Stimulated activated CD8-positive, alpha-beta memory T cell treated with anti-CD3 and anti-CD28 coated beads, Interleukin-7, amount 100 ng/mL, for 48 hours (primary cell): ENCODE measurements at places on chromosomes 12 and 14.

- DNase-seq, result no peak
Measured at GRCh38 chr14:103093856-103094405, 594 bp upstream of the EXOC3L4 start.

GRCh38 chr12:24562771-24563431 is 386.0 kb downstream of the BCAT1 start:
- DNase-seq, result no peak

DNA sequence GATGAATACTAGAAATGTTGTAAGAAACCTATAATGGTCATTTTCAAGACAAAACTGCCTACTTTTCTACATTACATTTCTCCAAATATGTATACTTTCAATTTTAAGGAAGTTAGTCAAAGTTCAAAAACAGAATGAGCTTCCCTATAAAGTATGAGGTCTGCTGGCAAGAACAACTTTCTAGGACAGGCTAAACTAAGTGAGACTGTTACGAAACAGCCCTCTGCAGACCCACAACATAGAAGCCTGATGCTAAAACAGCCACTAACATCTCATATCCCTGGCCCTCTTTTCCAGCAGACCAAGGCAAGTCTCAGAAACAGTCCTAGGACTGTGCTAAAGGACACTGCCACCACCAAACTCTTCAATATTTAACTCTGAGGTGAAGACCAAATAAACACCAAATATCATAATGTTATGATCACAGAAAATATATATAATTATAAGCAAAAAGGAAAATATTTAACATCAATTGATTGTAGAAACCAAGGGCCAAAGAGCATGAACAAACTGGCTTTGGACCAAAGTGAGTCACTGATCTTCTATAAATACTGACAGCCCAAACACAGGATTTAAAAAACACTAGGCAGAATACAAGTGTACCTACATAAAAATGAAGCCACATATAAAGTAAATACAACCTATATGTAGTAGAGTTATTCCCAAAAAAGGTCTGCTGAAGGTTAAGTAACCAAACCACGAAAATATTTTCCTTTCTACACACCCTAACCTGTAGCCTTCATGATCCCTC is 27.7 kb downstream of the PPP4R3A start:
- DNase-seq, result no peak

DNA sequence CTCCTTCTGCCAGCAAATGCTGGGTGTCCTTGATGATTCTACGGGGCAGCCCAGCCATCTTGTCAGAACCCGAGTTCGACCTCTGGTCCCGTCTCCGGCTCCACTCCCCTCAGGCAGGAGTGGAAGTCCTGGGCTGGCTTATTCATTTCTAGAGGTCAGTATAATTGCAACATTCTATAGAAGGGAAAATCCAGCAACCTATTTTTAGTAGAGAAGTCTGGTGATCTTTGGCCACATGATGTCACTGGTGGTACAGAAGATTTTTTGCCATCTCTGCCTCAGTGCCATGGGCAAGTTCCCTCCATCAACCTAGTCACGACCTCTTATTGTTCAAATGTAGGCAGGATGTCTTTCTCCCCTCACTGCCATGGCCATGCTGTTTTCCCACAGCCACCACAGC is 22.4 kb downstream of the OR10G2 start:
- DNase-seq, result no peak
